ENCODE measurements at places on chromosomes 6 and 20.

- no peak overlapping the region for H3K4me3 ChIP-seq
- no peak overlapping the region for H3K27ac ChIP-seq
- H3K36me3 ChIP-seq: no peaks in the 10 kb centered on the region
- H3K27me3 ChIP-seq: peaks cover 49% of the 10 kb centered on the region
- no peaks in the 10 kb centered on the region for H3K4me1 ChIP-seq
- DNase-seq: no peak
Observed at GRCh38 chr20:3311623-3312022, 72.6 kb upstream of the SLC4A11 start.

DNA sequence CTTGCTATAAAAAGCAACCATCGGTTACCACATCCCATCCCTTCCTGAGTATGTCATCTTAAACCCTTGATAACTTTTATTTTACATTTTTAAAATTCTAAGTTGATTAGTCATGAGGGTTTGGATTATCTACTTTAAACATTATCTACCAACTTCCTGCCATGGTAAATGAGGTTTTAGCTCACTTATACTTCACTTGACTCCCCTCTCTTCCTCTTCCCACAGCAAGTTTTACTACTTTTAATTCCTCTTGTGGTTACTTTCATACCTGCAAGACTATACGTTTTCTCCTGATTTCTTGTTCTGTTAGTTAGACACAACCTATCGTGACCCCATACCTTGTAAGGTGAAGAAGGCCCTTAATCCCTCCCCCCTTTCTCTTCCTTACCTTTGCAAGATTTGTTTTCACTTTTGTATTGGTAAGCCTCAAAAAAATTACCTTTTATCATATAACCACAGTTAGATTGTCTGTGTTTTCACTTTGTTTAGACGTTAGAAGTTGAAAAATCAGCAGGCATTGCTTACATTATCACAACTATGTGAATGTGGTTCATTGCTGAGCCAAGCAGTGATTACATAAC lies 60.1 kb upstream of the OGFRL1 start:
- no peak overlapping the region for H3K27ac ChIP-seq
- no peaks in the 10 kb centered on the region for H3K4me1 ChIP-seq
- no peaks in the 10 kb centered on the region for H3K36me3 ChIP-seq
- DNase-seq: no peak
- H3K27me3 ChIP-seq: no peaks in the 10 kb centered on the region

DNA sequence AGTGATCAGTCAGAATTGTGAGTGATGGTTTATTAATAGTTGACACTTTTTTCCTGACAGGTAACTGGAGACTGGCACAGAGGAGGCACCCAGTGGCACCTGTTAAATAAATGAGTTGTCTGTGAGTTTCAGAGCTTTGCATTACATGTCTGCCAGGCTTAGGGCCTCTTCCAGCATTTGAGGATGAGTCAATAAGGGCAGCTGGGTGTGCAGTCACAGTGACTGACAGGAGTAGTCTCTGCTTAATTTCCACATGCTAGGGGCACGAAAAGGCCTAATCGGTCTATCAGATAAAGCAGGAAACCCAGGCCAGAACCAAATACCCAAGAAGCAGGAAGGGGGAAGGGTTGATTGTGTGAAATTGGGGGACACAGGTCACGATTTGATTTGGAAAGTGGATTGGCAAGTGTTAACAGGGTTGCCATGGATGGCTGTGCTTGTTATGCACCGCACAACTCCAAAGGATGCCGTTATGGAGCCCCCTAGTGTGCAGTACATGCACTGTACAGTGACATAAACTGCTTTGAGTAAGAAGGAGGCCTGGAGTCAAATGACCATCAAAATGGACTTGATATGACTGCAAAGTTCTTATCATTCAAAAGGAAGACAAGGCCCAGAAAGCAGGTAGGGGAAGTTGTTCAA lies 111.9 kb upstream of the GGTLC1 start:
- H3K36me3 ChIP-seq: no peaks in the 10 kb centered on the region
- DNase-seq: peak; percentile 59
- peaks cover 9% of the 10 kb centered on the region for H3K4me1 ChIP-seq
- no peak overlapping the region for H3K4me3 ChIP-seq
- peak overlapping the region; percentile 13 for H3K27ac ChIP-seq
- no peaks in the 10 kb centered on the region for H3K27me3 ChIP-seq

DNA sequence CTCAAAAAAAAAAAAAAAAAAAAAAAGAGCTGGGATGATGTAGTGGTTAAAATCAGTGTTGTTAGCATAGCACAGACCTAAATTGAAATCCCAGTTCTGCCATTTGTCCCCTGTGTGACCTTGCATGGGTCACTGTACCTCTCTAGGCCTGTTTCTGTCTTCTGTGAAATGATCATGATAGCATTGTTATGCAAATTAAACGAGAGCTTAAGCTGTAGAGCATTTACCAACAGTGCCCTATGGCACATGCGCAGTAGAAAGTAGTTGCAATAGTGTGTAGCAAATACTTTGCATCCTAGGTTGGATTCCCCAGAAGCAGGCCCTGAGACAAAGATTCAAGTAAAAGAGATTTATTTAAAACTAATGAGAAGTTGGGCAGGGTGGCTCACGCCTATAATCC lies 7.3 kb downstream of the PSORS1C2 start:
- no peak for DNase-seq
- H3K27me3 ChIP-seq: no peaks in the 10 kb centered on the region
- no peaks in the 10 kb centered on the region for H3K4me1 ChIP-seq
- H3K4me3 ChIP-seq: no peak overlapping the region
- H3K27ac ChIP-seq: no peak overlapping the region
- no peaks in the 10 kb centered on the region for H3K36me3 ChIP-seq

DNA sequence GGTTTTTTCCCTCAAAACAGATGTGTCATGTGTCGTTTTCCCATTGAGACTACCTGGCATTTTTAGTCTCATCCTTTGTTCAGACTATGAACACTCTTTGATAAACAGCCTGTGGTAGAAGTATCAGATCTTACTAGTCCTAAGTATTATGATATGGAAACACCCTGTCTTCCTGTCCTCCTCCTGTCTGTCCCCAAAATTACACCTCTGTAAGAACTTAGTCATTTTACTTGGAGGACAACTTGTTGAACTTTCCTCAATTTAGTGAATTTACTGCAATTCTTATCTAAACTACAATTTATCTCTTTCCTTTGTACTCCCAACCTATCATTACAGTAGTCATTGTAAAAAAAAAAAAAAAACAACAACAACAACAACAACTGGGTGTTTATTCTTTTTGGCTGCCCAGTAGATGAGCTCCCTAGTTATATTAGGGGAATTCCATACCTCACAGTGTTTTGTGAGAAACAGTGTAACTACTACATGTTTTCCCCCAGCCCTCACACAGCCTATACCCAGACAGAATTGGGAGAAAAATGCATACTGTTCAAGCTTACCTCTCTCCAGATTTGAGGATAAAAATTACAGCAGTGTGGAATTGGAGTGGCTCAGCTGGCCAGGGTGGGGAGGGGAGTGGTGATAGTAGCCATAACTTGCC lies 18.5 kb upstream of the ERVFRD-1 start:
- H3K4me1 ChIP-seq: no peaks in the 10 kb centered on the region
- no peak overlapping the region for H3K27ac ChIP-seq
- DNase-seq: no peak
- peaks cover 8% of the 10 kb centered on the region for H3K36me3 ChIP-seq

GRCh38 chr20:50735813-50736212 lies 4.4 kb downstream of the PARD6B start:
- no peak for DNase-seq
- H3K36me3 ChIP-seq: no peaks in the 10 kb centered on the region
- H3K27ac ChIP-seq: no peak overlapping the region
- no peaks in the 10 kb centered on the region for H3K27me3 ChIP-seq
- H3K4me3 ChIP-seq: no peak overlapping the region
- peaks cover 16% of the 10 kb centered on the region for H3K4me1 ChIP-seq

DNA sequence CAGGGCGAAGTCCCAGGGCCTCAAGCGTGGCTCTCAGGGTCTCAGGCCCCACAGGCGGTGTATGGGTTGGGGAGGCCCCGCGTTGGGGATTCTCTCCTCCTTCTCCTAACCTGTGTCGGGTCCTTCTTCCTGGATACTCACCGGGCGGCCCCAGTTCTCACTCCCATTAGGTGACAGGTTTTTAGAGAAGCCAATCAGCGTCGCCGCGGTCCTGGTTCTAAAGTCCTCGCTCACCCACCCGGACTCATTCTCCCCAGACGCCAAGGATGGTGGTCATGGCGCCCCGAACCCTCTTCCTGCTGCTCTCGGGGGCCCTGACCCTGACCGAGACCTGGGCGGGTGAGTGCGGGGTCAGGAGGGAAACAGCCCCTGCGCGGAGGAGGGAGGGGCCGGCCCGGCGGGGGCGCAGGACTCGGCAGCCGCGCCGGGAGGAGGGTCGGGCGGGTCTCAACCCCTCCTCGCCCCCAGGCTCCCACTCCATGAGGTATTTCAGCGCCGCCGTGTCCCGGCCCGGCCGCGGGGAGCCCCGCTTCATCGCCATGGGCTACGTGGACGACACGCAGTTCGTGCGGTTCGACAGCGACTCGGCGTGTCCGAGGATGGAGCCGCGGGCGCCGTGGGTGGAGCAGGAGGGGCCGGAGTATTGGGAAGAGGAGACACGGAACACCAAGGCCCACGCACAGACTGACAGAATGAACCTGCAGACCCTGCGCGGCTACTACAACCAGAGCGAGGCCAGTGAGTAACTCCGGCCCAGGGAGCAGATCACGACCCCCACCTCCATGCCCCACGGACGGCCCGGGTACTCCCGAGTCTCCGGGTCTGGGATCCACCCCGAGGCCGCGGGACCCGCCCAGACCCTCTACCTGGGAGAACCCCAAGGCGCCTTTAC lies at the start of gene HLA-G:
Gene HLA-G, plus strand, starts transcription at position 247 of the 892 bp plus-strand sequence. Its CDS starts 20 bp downstream, at position 267.
- H3K4me3 ChIP-seq: no peak within 1 kb of the TSS
- H3K27ac ChIP-seq: no peak within 1 kb of the TSS
- H3K4me1 ChIP-seq: no peaks in the 10 kb centered on the region
- no peaks in the 10 kb centered on the region for H3K36me3 ChIP-seq
- no peak for DNase-seq

DNA sequence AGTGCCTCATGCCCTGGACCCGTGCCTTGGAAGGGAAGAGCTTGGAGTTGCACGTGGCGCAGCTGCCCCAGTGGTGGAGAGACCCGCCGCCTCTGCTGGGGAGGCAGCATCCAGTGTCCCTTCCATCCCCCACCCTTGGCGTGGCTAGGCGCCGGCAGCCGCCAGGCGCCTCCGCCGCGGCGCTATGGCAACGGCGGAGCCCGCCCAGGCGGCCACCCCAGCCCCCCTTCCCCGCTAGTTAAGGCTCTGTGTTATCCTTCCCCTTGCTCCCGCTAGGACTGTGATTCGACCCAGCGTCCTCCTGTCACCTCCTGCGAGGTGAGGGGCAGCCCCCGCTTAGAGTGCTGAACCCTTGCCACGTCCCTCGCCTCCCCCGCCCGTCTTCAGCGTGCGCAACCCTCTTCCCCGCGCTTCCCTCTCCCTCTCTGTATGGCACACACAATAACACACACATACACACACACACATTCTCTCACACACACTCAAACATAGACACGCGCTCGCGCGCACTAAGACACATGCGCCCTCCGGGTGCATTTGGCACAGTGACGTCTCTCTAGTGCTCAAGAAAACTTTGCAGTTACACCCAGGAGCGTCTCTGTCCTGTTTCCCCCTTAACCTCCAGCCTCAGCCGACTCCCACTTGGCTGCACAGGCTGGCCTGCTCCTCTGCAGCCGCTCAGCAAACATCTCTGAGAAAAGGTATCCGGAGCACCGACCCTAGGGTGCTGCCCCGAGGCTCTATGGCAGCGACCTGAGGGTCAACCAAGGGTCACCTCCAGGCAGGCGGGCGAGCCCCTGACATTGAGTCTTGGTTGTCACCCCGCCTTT lies 8.5 kb downstream of the GRIK2 start:
- no peaks in the 10 kb centered on the region for H3K27me3 ChIP-seq
- H3K4me3 ChIP-seq: no peak overlapping the region
- peaks cover 29% of the 10 kb centered on the region for H3K4me1 ChIP-seq
- DNase-seq: no peak

DNA sequence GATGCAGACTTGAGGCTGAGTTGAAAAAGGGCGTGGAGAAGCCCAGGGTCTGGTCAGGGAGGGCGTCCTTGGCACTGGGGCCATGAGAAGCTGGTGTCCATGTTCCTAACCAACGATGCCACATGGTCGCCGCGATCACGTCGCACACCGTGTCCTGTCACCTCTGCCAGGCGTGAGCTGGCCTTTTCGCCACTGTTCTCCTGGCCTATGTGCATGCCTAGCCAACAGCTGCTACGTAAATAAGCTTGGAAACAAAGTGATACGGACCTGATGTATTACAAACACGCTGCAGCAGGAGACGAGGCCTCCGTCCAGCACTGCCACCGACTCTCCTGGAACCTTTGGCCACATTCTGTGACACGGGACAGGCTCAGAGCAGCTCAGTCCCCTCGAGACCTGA lies 22.0 kb upstream of the KIF25 start:
- H3K36me3 ChIP-seq: no peaks in the 10 kb centered on the region
- no peak for DNase-seq
- no peak overlapping the region for H3K4me3 ChIP-seq
- no peak overlapping the region for H3K27ac ChIP-seq

Data from DND-41 (cell line).